ENCODE measurements at places on chromosomes 11 and 22. TPM values are rescaled to one million over a fixed set of nuclear protein-coding genes. Genes with fewer than 3 reads are reported as not detected.

GRCh38 chr11:31801298-31801702 lies 9.8 kb downstream of the PAX6 start:
- no peak for DNase-seq

DNA sequence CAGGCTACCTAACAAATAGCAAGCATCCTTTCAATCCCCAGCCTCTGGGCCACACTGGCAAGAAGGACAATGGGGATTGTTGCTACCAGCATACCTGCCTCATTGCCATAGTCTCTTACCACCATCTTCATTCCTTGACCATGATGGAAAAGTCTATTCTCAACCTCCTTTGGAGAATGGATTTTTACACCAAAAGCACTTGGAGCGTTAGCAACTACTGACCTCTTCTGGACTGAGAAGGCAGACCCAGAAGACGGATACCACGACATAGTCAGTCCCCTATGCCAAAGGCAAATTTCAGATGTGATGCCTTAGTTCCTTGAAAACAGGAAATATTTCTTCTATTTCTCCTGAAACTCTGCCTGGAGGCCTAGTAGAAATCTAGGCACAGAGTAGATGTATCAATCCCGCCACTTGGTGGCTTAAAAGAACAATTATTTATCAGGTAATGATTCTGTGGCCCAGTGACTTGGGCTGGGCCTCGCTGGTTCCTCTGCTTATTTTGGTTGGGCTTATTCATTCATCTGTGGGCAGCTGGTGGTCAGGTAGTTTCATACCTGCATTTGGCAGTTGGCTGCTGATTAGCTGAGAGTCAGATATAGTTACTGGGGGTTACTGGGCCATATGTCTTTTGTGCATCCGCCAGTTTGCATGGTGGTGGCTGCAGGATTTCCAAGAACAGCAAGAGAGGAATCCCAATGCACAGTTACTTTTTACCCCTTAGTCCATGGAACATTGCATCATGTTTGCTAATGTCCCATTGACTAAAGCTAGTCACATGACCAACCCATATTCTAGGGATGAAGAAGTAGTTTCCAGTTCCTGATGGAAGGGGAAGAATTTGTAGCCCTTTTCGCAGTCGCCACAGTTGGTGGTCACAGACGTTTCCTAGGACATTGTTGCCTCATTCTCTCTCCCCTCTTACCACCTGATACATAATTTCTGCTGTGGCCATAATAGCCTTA lies 75.2 kb downstream of the DHCR7 start:
- peak; percentile 64 for DNase-seq

GRCh38 chr22:37203354-37204044 lies 8.8 kb downstream of the SSTR3 start:
- DNase-seq, result no peak

DNA sequence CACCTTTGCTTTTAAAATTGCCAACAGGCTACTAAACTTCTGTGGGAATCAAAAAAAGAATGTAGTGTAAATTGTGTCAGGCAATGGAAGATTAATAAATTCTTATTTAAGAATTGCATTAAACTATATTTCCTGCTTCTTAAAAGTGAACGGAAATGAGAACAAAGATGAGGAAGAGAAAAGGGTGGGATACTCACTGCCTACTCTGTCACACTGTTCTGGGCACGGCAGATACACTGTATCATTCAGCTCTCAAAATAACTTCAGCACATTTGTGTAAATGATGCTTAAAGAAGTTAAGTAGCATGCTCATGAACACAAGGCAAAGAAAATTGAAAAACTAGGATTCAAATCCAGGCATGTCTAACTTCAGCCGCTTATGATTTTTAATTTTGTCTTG lies 218.7 kb downstream of the DCDC1 start:
- DNase-seq, result no peak

DNA sequence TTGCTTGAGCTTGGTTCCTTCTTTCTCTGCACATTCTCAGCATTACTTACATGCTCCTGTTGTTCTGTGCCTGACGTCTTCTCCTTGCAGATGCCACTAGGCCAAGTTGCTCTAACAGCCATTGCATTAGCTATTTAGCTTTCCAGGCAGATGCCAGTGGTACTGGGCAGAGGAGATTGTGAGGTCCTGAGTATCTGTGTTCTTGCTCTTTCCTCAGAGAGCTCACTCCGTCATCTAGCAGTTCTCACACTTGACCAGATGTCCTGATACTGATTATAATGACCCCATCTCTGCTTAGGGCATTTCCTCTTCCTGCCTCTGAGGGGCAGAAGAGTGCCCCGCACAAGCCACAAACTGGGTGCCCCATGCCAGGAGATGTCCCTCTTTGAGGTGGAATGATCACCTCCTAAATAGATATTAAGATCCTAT lies 30.7 kb downstream of the ARHGAP1 start:
- no peak for DNase-seq

DNA sequence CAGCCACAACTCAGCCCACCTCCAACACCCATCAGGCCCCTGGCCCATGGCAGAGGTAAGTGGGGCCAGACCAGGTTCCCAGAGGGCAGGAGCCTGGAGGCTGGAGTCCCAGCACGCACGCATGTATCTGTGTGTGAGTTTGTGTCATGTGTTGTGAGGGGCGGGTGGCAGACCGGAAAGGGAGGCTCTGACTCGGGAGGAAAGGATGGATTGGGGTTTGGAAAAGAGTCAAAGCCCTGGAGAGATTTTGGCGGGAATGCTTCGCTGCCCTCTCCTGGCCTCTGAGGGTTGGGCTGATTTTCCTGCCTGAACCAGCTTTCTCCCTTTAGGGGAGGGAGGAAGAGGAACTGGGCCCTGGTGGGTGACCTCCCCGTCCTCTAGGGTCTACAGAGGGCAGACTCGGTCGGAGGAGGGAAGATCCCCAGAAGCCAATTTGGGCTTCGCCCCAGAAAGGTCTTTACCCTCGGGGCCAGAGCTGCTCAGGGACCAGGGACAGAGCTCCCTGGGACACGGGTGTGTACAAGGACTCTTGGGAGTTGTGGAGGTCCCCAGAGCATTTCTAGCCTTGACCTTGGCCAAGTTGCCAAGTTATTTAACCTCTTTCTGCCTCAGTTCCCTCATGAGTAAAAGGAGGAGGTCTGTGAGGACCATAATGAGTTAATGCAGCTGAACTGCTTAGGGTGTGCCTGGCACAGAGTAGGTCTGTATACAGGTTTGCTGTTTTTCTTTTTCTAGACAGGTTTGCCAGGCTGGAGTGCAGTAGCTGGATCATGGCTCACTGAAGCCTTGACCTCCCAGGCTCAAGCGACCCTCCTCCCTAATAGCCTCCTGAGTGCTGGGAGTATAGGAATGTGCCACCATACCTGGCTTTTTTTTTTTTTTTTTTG lies 6.9 kb downstream of the C11orf68 start:
- DNase-seq, result peak; percentile 83

ADAMTS8 gene
- 4.6 TPM for total RNA-seq

DTX4 gene
- 16.8 TPM for total RNA-seq

APOL5 gene
- not detected for total RNA-seq

CPT1A gene
- 62.4 TPM for total RNA-seq

RASSF7 gene
- 56.6 TPM for total RNA-seq
